ENCODE measurements at places on chromosomes 3 and 15.

DNA sequence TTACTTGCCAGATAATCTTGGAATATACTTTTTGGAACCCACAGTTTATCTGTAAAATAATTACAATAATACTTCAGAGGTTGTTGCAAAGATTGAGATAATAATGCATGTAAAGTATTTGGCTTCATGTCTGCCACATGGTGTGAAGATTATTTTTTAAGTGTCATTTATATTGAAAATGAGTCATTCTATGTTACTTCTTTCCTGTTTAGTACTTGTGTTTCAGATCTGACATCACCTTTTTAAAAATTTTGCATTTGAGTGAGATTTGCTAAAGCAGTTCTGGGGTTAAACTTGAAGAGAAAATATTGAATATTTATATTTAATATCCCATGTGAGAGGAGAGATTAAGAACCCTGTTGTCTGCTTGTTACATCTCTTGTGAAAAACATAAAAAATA lies 31.2 kb downstream of the IQGAP1 start:
- no peak for DNase-seq

DNA sequence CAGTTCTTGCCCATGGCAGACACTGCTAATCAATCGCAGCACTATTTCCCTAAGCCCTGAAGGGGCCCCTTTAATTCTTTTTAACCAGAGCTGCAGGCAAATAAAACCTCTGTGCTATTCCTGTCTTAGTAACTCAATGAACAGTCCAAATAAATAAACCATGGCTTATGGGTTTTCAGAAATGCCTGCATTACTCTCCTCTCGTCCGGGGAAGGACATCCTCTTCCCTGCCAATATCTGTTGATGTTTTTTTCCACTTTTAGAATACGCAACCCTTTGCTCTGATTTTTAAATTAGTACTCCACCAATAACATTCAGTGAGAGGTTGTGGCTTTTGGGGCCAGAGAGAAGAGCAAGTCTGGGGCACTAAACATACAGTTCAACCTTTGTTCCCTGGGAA lies 35.2 kb upstream of the PRICKLE2 start:
- DNase-seq = no peak

DNA sequence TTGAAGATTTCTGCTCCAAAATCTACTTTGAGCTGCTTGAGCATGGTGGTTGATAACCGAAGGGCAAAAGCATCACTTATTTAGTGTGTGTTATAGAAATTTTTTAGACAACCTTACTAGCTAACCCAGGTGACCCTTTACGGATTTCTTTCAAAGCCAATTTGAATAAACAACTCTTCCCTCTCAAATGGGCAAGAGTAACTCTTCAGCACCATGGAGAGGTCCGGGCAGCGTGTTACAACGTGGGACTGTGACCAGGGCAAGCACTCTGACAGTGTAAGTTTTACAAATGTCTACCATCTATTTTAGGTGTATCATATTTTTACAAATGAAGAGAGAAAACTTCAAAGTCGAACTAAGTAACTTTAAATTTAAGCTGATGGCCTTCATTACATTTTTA lies 471.8 kb downstream of the MFSD1 start:
- no peak for DNase-seq

GRCh38 chr15:94253742-94254141 lies 22.4 kb downstream of the MCTP2 start:
- no peak for DNase-seq

DNA sequence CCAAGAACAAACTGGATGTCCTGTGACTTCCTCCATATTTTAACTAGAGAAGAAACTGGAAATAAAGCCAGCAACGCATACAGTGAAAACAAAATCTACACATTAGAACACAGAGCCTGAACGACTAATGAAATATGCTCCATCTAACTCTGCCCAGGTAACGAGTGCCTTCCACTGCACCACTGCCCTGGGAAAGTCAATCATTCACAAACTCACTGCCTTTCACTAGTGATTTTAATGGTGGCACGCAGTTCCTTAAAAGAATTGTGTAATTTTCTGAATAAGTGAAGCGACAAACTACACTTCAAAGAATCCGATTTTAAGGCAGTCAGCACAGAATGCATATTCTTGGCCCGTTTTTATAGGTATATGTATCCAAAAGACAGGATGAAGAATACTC lies 416.0 kb downstream of the SHQ1 start:
- DNase-seq = no peak

GRCh38 chr3:16243706-16244490 lies 20.8 kb downstream of the DPH3 start:
- no peak for DNase-seq

DNA sequence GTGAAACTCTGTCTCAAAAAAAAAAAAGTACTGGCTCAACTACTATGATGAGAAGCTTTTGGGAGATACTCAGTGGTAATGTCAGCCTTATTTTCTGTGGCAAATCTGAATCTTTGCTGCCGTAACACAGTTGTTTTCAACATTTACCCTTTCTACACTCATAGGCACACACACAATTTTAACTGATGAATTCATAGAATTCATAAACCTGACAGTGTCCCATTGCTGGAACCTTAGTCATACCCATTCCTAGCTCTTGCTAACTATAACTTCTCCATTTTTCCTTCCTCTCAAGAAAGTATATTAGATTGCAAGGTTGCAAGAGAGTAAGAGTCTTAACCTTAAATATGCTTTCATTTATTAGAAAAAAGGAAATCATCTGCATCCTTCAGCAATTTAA lies 496.6 kb downstream of the FHIT start:
- DNase-seq = no peak

DNA sequence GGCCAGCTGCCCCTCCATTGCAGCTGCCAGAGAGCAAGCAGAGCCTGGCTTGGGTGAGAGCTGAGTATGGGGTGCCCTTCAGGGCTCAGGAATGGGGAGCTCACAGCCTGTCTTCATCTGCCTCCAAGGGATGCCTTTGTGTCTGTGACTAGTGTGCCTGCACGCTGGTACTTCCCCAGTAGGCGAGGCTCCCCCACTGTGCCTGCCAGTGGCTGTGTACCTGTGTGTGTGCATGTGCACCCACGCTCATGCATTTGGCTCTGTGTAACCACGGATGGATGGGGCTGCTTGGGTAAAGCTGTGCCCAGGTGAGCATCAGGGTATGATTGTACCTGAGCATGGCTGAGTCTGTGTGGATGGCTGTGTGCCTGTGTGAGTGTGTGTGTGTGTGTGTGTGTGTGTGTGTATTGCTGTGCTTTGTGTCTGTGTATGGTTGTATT lies 2.3 kb upstream of the GRM2 start:
- DNase-seq = no peak

DNA sequence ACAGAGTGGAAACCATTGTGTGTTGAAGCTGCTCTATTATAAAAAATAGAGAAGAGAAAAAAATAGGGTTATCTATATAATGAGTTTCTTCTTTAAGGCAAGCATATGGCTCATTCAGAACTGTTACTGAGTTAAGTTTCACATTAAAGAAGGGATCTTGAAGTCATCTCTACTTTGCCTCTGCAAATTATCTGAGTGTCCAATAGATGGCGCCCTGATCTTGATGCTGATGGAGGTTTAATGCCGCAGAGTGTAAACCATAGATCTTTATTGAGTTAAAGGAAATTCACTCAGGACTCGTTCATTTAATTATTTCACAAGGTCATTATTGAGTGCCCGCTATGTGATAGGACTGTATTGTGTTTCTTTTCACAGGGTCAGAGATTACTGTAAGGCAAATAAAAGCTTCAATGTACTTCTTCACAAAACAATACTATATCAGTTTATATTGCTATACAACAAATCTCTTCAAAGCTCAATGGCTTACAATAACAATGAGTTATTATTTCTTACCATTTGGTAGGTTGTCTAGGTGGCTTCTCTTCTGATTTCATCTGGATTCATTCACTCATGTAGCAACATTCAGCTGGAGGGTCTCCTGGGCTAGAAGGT lies 171.4 kb downstream of the NSUN3 start:
- no peak for DNase-seq

DNA sequence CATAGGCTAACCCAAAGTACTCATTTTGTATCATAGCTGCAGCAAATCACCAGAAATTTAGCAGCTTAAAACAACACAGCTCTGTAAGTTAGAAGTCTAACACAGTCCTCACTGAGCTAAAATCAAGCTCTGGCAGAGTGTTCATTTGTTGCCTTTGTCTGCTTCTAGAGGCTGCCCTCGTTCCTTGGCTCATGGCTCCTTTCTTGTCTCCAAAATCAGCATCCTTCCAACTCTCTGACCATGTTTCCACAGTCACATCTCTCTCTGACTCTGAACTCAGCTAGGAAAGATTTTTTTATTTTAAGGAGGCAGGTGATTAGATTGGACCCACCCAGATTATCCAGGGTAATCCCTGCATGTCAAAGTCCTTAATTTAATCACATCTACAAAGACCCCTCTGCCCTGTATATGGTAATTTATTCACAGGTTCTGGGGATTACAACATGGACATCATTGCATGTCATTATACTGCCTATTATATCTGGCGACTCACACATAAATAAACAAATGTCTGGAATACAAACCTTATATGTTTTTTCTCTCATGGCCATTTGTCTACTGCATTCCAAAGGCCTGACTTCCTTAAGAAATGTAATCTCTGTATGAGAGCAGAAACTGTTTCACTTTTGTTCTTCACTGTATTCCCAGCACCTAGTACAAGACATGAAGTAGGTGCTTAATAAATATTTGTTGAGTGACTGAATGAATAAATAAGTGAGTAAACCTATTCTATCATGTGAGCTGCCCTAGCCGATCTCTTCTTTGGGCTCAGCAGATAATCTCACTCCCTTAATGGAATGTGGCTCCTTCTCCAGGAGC lies 15.1 kb upstream of the UACA start:
- no peak for DNase-seq
